ENCODE measurements at places on chromosomes 4 and X.

GRCh38 chr4:12562021-12562420, 922.1 kb downstream of the RAB28 start:
- DNase-seq: no peak

DNA sequence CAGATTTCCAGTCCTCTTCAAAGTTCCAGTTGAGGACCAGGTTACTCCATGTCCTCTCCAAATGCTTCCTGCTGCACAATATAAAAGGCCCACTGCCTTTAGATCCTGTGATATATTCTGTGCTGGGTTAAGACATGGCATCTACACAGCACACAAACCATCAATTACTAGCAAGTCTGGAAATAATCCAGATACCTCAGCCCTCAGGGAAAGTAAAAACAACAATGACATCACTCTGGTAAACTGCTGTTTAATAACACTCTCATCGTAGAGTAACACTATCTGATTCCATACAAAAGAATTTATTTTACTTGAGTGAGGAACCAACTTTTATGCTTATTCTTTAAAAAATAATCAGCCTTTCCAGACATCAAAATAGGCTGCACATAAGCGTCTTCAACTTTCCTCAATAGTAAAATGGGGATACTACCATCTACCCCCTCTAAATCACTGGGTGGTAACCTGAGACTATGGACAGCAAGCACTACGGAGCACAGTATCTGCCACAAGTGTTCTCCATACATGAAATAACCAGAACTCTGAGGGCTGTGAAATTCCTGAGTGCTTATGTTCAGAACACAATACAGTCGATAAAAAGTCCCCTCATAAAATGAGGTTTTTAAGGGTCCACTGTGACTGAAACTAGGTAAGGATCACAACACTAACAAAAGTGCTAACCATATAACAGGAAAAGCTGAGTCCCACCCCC, 53.4 kb downstream of the ABCG2 start:
- no peak for DNase-seq

DNA sequence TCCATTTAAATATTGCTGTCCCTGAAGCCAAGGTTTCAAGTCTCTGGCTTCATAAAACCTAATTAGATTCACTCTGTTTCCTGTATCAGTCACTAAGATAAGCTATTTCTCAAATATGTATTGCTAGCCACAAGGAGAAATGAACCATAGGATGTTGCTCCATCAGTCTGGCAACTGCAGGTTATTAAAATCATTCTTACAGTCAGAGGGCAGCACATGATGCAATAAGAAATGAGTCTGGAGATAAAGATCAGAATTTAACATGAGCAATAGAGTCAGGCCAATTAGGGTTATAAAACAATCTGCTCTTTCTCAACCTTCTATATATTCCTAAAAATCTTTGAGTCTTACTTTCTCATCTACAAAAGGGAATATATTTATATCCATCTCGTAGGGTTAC, 7.2 kb downstream of the PRKG2 start:
- DNase-seq: no peak

- DNase-seq: no peak
These were observed 45.8 kb downstream of the MGARP start for GRCh38 chr4:139234253-139234652.

DNA sequence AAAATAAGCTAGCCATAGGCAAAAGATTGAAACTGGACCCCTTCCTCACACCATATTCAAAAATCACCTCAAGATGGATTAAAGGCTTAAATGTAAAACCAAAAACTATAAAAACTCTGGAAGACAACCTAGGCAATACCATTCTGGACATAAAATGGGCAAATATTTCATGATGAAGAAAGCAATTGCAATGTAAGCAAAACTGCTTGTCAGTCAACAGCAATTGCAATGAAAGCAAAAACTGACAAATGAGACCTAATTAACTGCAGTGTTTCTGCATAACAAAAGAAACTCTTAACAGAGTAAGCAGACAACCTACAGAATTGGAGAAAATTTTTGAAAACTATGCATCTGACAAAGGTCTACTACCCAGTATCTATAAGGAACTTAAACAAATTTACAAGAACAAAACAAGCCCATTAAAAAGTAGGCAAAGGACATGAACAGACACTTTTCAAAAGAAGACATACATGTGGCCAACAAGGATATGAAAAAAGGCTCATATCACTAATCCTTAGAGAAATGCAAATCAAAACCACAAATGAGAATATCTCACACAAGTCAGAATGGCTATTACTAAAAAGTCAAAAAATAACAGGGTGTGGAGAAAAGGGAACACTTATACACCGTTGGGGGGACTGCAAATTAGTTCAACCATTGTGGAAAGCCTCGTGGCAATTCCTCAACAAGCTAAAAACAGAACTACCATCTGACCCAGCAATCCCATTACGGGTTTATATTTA, 46.7 kb downstream of the CFAP299 start:
- no peak for DNase-seq

GRCh38 chr4:7933651-7934510, 5.8 kb downstream of the AFAP1 start:
- DNase-seq: no peak

GRCh38 chr4:55926610-55927009, 22.1 kb upstream of the CEP135 start:
- DNase-seq: no peak

- peak; percentile 18 for DNase-seq
These were observed 885 bp downstream of the CCDC110 start for GRCh38 chr4:185470501-185471195.

DNA sequence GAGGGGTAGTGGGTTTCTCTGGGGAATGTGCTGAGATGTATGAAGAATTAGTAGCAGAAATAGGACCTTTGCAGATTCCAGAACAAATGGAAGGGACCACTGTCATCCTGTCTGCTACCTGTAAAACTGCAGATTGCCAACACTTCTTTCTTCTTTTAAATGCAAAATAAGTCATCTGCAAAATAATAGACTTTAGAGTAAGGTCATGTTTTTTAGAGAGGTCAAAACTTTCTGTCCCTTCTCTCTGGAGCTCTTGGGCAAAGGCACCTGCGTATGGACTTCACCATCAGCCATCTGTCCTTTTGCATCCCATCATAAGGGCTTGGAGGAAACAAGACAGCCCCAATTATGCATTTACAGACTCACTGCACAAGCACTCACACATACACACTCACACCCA, 121.1 kb upstream of the PPARGC1A start:
- no peak for DNase-seq

- DNase-seq: peak; percentile 63
These were observed 1646.9 kb upstream of the ADGRL3 start for GRCh38 chr4:59553063-59553720.

GRCh38 chrX:56786889-56787733, 58.1 kb downstream of the NBDY start:
- no peak for DNase-seq

GRCh38 chrX:39873117-39873516, 224.6 kb downstream of the BCOR start:
- DNase-seq: no peak

DNA sequence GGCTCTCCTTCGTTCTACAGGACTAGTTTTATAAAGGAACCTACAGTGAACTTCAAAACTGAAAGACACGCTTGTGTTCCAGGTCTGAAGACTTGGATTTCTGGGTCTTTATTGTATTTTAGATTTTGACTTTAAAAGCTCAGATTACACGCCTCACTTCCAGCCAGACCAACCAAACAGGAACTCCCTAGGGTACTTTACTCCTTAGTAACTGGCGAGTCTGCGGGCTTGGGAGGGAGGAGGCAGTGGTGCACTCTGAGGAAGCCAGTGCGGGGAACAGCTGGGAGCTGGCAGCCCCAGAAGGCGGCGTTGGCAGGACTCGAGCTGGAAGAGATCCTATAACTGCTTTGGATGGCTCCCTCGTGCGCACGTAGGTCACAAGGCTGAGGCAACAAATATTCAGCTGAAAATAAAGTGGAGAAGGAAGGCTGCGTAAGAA, 391 bp upstream of the PHKA1 start:
- DNase-seq: no peak

GRCh38 chr4:163165217-163166017, 1.3 kb downstream of the NAF1 start:
- no peak for DNase-seq

GRCh38 chr4:106762666-106763443, 273.3 kb downstream of the DKK2 start:
- no peak for DNase-seq

DNA sequence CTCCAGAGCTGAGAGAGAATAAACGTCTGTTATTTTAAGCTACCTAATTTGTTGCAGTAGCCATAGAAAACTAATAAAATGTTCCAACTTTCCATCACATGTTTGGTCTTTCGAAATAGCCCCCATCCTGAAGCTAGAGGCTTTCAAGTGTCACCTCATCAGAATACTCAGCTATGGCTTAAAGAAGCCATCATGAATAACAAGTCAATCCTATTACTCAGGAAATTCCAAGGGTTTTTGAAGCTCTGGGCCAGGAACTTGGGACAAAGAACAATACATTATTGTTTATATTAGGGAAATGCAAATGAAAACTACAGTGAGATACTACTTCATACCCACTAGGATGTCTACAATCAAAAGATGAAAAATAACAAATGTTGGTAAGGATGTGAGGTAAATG, 42.2 kb downstream of the TBCK start:
- DNase-seq: no peak

- no peak for DNase-seq
These were observed 171.4 kb downstream of the CRLF2 start for GRCh38 chrX:1041091-1041490.

DNA sequence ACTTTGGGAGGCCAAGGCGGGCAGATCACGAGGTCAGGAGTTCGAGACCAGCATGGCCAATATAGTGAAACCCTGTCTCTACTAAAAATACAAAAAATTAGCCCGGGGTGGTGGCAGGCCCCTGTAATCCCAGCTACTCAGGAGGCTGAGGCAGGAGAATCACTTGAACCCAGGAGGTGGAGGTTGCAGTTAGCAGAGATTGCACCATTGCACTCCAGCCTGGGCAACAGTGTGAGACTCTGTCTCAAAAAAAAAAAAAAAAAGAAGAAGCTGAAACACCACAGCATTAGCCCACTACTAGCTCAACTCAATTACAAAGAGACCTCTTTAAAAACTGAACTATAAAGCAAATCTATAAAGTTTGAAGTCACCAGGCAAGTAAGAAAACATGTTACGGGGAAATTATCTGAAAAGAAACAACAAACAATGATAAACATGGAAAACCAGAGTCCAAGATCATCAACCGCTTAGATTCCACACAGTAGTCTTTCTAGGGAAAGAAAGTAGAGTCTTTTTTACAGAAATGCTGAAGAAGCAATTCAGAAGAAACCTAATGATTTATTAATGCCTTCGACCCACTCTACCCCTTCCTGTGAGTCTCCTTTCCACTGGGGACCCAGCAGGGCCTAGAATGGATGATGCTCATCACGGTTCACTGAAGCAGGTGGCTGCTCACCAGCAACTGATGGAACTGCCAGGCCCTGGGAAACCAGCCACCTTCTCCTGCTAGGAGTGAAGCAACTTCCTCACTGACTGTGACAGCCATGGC, 6.6 kb downstream of the SAT1 start:
- no peak for DNase-seq

DNA sequence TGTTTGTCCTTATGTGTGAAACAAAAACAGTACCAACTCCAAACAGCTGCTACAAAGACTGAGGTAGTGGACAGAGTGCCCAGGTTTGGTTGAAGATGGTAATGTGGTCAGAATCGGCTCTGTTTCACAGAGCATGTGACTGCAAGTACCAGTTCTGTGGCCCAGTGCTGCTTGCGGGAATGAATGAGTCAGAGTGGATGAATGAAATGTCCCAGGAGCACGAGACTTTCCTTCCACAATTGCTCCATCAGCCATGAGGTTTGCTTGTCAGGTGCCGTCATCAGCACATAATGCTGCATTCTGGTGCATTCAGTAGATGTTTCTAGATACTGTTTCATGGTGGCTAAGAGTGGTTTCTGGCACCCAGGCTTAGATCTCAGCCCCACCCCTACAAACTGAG, 84.2 kb downstream of the GPR143 start:
- DNase-seq: no peak

DNA sequence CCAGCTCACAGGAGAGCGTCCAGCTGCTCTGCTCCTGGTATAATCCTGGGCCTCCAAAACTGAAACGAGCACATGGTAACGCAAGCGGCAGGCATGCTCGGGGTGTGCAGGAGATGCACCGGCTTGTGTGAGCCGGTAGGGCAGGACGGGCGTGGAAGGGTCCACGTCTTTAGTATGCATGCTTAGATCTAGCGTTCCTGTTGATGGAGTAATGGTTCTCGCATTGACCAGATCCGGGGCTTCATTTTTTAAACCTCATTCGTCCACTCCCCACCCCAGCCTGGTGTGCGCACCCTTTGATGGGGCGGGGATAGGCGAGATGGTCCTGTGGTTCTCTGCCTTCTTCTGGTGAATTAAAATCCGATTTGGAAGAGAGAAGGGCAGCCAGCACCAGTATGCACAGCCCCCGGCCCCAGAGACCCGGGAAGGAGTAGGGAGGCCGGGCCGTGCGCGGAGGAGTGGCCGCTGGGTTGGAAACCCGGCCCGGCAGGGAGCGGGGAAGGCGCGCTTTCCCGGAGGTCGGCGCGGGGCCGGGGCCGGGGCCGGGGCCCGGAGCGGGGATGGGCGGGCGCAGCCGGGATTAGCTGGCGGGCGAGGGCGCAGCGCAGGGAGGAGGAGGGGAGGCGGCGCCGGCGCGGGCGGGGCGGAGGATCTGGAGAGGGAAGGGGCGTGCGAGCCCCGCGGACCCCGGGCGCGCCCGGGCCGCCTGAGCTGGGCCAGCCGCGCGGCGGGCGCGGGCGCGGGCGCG, 39.9 kb downstream of the FAM149A start:
- no peak for DNase-seq

DNA sequence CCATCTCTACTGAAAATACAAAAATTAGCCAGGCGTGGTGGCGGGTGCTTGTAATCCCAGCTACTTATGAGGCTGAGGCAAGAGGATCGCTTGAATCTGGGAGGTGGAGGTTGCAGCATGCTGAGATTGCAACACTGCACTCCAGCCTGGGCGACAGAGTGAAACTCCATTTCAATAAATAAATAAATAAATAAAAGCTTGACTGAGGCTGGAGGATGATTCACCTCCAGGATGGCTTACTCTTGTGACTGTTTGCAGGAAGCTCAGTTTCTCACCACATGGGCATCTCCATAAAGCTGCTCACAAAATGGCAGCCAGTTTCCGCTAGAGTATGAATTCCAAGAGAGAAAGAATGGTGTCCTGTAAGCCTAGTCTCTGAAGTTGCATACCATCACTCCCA, 191.7 kb upstream of the EDNRA start:
- DNase-seq: no peak

DNA sequence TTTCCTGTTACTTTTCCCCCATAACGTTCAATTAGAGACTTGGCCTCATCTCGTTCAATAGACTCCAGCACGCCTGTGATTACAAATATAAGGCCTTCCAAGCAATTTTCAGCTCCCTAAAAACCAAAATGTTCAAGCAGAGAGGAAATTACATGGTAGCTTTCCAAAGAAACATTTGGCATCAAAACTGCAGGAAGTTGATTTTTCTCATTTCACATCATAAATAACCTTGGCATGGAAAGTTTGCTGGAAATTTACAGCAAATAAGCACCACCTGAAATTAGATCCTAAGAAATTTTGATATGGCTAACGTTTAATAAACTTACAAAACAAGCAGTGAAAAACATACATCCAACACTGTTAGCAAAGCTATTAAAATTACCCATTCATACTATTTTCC, 53.3 kb downstream of the RFC1 start:
- no peak for DNase-seq
